Esophagus squamous epithelium (tissue), 5 donors: ENCODE measurements at places on chromosomes 4 and X. TPM values are rescaled to one million over a fixed set of nuclear protein-coding genes. Genes with fewer than 3 reads are reported as not detected.

- peaks cover 13% of the 10 kb centered on the region for H3K4me1 ChIP-seq
- peaks cover 2% of the 10 kb centered on the region for H3K27me3 ChIP-seq
- H3K27ac ChIP-seq: no peak overlapping the region
- no peak overlapping the region for H3K4me3 ChIP-seq
- H3K36me3 ChIP-seq: no peaks in the 10 kb centered on the region
These were observed 2188.9 kb upstream of the TENM3 start for GRCh38 chr4:180054291-180054690.

DNA sequence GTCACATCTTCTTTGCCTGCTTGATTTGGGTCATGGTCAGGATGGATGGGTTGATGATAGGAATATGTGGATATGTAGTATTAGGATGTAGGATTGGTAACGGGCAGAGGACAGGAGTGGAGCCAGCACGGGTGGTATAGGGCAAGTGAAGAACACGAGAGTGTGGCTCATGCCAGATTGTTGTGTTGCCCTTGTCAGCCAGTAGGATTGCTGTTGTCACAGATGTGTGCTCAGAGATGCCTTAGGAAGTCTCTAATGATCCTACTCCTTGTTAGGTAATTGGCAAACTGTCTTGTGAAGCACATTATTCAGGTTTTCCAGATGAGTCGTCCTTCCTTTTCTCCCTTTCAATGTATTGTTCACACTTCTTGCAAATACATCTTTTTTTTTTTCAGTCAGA lies 5.5 kb downstream of the ATP10D start:
- no peaks in the 10 kb centered on the region for H3K36me3 ChIP-seq
- DNase-seq: no peak
- H3K27ac ChIP-seq: no peak overlapping the region
- H3K27me3 ChIP-seq: no peaks in the 10 kb centered on the region

- no peaks in the 10 kb centered on the region for H3K4me1 ChIP-seq
- DNase-seq: no peak
- H3K27ac ChIP-seq: no peak overlapping the region
- H3K27me3 ChIP-seq: no peaks in the 10 kb centered on the region
These were observed 226.0 kb downstream of the SPRY1 start for GRCh38 chr4:123622572-123622971.

- no peak for DNase-seq
- H3K36me3 ChIP-seq: no peaks in the 10 kb centered on the region
- no peak overlapping the region for H3K4me3 ChIP-seq
These were observed 658.5 kb downstream of the DACH2 start for GRCh38 chrX:86806786-86807185.

DNA sequence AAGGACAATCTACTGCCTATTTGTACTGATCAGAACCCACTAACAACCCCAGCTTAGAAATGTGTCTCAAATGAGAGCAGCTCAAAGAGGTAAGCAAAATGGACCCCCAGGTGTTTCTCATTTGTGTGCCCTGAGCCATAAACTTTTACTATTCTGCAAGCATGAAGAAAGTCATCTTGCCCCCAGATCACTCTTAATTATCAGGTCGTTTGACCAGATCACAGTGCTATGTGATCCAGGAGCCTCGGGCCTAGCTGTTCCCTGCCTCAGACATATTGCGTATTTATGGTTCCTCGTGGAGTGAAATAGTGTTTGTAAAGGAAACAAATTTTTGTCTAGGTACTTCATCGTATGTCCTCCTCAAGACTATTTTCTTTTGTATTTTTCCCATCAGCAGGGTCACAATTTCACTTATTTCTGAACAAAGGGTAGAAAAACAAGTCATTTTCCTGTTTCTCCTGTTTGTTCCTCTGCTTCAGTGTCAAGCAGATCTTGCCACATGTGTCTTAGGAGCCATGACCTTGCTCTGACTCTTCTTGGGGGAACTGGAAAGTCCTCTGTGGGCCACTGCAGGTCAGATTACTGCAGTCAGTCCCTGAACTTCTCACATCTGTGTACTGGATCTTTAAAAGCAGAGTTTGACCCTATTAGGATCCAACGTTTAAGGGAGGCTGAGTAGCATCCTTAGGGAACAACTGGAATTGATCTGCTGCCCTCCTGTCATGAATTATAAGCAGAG lies 194.9 kb downstream of the PALLD start:
- no peaks in the 10 kb centered on the region for H3K36me3 ChIP-seq
- no peak for DNase-seq
- H3K27ac ChIP-seq: no peak overlapping the region

MAGEA11 gene
- total RNA-seq: not detected

- no peaks in the 10 kb centered on the region for H3K27me3 ChIP-seq
- no peaks in the 10 kb centered on the region for H3K36me3 ChIP-seq
- DNase-seq: no peak
- H3K4me1 ChIP-seq: peaks cover 16% of the 10 kb centered on the region
- no peak overlapping the region for H3K27ac ChIP-seq
These were observed 12.6 kb downstream of the AFP start for GRCh38 chr4:73448448-73449203.
